ENCODE measurements at places on chromosomes 3 and 15.
A peak's percentile ranks its signal among the peaks of the same experiment; 100 is the strongest.

DNA sequence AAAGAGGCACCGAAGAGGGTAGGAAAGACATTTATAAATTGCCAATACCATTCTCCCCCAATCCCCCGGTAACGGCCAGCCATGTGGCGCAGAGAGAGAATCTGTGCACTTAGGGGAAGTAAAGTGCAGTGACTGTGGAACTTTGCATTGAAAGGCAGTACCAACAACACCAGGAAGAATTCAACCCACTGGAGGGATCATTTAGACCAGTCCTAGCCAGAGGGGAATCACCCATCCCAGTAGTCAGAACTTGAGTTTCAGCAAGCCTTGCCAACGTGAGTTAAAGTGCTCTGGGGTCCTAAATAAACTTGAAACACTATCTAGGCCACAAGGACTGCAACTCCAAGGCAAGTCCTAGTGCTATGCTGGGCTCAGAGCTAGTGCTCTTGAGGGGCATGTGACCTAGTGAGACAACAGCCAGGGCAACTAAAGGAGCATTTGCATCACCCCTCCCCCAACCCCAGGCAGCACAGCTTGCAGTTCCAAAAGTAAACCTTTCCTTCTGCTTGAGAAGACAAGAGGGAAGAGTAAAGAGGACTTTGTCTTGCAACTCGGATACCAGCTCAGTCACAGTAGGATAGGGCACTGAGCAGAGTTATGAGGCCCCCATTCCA, 15.0 kb downstream of the CEP70 start:
- DNase-seq: no peak

DNA sequence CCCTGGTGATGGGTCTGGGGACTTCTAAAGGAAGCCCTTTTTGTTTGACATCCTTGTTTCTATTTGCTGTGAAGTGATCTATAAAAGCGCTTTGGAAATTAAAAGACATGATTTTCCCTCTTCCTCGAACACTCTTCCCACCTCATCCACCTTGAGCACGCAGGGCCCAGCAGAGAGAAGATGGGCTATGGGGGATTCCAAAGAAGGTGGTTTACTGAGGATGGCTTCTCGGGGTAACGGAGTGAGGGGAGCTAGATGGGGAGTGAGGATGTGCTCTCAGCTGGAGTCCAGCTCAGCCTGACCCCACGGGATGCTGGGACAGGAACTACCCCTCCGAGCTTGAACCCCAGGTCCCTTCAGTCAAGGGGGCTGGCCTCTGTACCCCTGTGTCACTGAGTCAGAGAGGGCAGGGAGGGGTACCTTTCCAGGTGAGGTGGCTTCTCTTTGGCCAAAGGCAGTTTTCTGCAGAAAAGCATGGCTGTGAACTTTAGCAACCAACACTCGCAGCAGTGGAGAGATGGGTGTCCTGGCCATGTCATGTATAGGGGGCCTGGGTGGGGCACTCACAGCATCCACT, 180.7 kb upstream of the SMAD3 start:
- no peak for DNase-seq

GRCh38 chr3:71083726-71084131, 499.8 kb downstream of the FOXP1 start:
- DNase-seq: no peak

- no peak for DNase-seq
Observed at GRCh38 chr3:71026634-71027578, 556.6 kb downstream of the FOXP1 start.

DNA sequence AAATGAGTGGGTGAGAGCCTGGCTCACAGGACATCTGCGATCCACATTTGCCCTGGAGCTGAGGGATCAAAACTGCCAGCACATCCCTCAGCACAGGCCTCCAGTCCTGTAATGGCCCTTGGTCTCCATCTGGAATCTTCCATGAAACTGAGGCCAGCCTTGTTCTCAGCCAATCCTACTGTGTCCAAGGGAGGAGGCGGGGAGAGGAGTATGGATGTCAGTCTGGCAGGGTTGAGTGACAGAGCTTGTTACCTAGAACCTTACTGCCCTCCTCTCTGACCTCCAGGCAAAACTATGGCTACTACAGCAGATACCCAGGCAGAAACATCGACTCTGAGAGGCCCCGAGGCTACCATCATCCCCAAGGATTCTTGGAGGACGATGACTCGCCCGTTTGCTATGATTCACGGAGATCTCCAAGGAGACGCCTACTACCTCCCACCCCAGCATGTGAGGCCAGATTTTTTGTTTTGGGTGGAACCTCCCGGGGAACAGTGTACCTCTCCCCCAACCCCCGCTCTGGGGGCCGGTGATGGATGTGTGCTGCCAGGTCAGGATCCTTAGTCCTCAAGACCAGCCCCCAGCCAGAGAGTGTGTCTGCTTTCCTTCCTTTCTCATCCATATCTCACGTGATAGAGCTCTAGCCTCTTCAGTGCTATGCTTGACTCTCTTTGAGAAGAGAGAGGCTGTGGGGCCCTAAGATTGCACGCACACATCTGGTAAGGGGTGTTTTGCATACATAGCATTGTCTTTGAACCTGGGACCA, 41.3 kb downstream of the CHDH start:
- no peak for DNase-seq

GRCh38 chr3:131033480-131034080, 6.9 kb downstream of the NEK11 start:
- no peak for DNase-seq

DNA sequence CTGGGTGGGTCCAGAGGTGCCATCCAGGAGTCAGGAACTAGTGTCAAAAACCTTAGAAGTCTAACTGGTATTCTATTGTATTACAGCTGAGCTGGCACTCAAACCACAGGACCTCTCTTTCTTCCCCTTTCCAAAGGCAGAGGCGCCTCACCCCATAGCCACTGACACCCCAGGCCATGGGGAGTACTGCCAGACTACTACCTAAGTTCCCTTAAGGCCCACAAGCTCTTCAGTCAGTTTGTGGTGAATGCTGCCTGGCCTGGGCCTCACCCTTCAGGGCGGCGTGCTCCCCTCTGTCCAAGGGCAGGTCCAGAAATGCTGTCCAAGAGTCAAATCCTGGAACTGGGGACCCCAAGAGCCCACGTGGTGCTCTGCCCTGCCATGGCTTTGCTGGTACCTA, 43.0 kb upstream of the FGF7 start:
- no peak for DNase-seq

GRCh38 chr3:106345353-106346027, 476.7 kb upstream of the CBLB start:
- DNase-seq: no peak

GRCh38 chr15:58213587-58214338, 75.6 kb downstream of the AQP9 start:
- no peak for DNase-seq

DNA sequence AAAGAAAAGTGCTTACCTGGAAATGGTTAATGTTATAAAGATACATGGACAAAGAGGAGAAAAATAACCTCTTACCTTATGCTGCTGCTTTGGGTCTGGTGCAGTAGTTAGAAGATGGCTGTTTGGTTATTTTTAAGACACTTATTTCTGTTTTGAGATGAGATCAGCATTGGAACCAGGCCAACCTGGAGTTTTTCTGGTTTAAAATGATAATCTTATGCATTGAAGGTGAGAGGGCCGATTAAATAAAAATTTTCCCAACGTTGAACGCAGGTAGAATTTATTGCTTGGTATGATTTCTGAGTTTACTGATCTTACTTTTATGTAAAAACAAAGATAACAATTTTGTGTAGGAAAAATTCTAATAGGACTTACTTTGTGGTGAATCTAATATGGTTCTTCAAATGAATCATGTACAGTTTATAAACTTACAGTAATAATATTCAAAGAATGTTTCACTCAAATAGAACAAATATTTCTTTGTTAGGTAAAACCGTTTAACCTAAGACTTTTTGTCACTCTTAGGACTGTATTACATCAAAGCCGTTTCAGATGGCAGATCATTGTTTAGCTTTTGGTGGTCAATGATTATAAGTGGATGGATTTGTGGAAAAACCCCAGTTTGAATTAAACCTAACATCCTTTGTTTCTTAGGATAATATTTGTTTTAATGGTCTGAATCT, 14.9 kb downstream of the UBE2E2 start:
- no peak for DNase-seq

GRCh38 chr3:46909535-46910161, 32.1 kb downstream of the PTH1R start:
- DNase-seq: peak; percentile 66

GRCh38 chr3:72848703-72849081, 447 bp upstream of the SHQ1 start:
- no peak for DNase-seq

GRCh38 chr3:65576966-65577365, 461.8 kb downstream of the MAGI1 start:
- no peak for DNase-seq

GRCh38 chr15:82292271-82292670, 29.7 kb downstream of the SAXO2 start:
- no peak for DNase-seq

DNA sequence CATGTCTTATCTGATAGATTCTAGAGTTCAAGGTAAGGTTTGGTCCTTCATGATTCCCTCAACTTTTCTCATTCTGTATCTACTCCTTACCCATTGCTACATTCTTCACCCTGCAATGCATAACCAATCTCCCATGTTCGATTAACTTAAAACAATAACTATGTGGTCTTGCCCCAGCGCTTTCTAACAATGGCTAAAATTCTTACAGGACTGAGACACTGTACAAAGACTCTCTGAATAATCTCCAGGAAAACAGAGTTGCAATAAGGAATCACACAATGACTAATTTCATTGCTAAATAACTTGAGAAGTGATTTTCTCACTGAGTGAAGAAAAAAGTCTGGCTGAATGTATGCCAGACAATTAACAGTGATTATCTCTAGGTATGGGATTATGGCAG, 69.6 kb upstream of the FAM174B start:
- DNase-seq: no peak

GRCh38 chr3:71185733-71186455, 397.6 kb downstream of the FOXP1 start:
- DNase-seq: no peak

DNA sequence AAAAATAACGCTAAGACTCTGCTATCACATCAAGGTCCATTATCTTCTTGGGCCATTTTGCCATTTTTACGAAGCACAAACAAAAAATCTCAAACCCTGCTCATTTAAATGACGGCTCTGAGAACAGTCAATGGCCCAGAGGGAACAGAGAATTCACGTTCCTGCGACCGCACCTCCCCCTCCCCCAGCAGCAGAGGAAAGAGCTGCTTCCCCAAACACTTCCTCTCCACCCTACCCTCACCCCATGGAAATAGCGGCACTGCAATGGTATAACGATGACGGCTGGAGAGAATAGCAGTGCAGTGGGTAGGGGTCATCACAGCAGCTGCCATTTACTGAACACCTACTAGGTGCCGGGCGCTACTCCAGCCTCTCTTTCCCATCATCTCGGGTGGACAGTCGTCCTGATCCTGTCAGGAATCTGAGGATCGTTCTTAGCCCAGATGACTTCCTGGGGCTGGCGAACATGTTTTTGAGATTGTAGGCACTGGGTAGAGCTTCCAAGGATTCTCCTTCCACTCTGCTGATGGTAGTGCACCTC, 113.3 kb downstream of the IQSEC1 start:
- DNase-seq: no peak

- no peak for DNase-seq
Observed at GRCh38 chr3:72465853-72466252, 382.4 kb downstream of the SHQ1 start.

- no peak for DNase-seq
Observed at GRCh38 chr3:197600796-197601565, 45.2 kb upstream of the BDH1 start.

- no peak for DNase-seq
Observed at GRCh38 chr3:72625602-72626337, 222.5 kb downstream of the SHQ1 start.

DNA sequence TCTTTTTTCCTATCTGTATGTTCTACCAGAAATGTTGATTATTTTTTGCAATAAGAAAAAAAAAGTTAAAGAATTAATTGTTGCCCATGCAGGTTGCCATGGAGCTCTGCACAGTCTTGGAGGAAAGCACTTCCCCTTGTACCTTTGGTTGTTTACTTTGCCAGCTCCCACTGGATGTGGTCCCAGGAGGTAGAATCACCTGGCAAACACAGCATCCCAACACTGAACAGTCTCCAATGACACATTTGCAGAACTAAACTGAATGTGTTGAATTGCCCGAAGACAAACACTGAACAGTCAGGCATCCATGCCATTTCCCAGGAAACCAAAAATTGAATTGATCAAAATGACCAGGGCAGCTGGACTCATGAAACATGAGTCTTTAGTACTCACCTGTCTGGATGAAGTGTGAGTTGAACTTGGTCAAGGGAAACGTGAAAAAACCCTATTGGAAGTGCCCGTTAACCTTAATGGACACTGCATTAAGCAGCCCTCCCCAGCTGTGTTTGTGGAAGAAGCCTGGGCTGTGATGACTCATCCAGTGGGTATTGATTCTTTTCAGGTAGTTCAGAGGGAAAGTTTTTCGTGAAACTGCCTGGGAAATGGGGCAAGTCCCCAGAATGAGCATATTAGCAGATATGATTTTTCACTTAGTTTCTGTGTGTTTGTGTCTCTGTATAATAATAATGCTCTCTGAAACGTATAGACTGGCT, 284.7 kb upstream of the STT3B start:
- DNase-seq: no peak

DNA sequence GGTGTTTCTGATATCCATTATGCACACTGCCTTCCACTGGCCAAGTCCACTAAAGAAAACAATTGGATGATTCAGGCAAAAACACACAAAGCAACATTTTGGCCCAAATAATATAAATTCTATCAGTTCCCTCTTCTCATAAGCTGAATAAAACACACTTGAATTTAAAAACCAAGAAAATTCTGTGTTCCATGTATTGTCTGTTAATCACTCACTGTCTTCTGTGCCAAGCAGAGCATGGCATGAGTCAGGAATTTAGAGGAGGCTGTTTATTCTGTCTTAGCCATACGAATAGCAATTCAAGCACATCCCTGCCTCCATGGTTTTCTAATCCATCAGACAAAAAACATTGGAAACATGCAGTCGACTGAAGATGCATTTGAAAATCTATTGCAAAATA, 215.6 kb upstream of the UMPS start:
- DNase-seq: no peak

DNA sequence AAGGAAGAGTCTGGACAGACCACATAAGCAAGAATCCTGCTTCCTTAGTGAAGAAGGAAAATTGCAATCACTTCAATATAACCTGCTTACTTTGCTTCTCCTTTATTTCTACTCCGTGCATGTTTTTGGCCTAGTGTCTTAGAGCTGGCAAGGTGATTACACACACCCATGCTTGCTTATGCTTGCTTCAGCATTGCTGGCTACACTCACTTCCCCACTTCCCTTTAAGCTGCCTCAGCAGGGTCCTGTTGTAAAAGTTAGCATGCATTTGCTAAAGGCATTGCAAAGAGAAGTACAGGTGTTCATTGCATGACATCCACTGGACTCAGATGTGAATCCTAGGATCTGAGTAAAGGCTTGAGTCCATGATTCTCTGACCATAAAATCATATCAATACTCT, 47.5 kb upstream of the STT3B start:
- no peak for DNase-seq

GRCh38 chr15:33584797-33585196, 274.0 kb downstream of the RYR3 start:
- DNase-seq: no peak

- no peak for DNase-seq
Observed at GRCh38 chr3:140092848-140093536, 158.0 kb downstream of the CLSTN2 start.

Data from stimulated activated CD8-positive, alpha-beta memory T cell treated with anti-CD3 and anti-CD28 coated beads, Interleukin-7, amount 100 ng/mL, for 24 hours (primary cell).